Uterine smooth muscle cell (primary cell): ENCODE measurements at places on chromosomes 5 and 9. TPM values are rescaled to one million over a fixed set of nuclear protein-coding genes. Genes with fewer than 3 reads are reported as not detected.

The EHMT1 gene
- 49.0 and 50.4 TPM in 2 replicates for total RNA-seq

The CDKN2B-AS1 gene
- total RNA-seq, result 4.1 and 4.9 TPM in 2 replicates

The PCDHA5 gene
- total RNA-seq, result 0.11 and 0.12 TPM in 2 replicates

The CDH12 gene
- not detected in 2 replicates for total RNA-seq

The RBM22 gene
- 19.0 and 24.9 TPM in 2 replicates for total RNA-seq

The NME5 gene
- 1.7 and 3.4 TPM in 2 replicates for total RNA-seq
